ENCODE measurements at places on chromosomes 6 and 20. TPM values are rescaled to one million over a fixed set of nuclear protein-coding genes. Genes with fewer than 3 reads are reported as not detected.

DNA sequence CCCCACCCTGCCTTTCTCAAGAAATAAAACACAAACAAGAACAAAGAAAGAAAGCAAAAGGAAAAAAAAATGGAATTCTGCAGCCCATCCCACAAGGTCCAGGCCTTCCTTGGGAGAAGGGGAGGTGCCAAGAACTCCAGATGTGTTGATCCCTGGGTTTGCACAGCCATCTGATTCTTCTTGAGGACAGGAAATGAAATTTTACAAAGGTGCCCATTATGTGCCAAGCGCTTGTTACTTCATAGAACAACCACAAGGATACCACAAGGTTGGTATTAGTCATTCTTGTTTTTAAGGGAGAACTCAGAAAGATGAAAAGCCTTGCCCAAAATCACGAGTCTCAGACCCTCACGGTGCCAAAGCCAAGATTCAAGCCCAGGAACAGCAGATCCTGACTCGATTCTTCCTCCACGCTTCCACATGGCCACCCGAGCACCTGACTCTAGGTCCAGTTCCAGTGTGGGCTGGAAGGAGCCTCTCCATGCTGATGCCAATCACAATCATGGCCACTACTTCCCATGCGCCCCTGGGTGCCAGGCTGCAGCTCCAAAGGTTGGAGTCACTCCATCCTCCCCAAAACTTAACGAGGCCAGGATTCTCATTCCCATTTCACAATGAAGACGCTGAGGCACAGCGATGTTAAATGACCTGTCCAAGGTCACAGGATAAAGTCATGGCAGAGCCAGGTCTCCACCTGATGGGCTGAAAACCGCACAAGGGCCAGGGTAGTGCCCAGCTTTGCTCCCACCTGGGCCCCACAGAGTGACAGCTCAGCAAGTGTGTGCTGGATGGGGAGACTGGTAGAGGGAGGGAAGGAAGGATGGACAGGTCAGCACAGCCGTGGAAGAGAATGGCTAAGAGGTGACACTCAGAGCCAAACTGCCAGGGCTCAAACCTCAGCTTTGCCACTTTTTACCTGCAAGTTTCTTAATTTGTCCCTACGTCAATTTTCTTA lies 66.7 kb upstream of the TOP1 start:
- H3K27ac ChIP-seq: no peak overlapping the region
- no peak overlapping the region for H3K4me3 ChIP-seq
- H3K27me3 ChIP-seq: no peaks in the 10 kb centered on the region
- no peaks in the 10 kb centered on the region for H3K4me1 ChIP-seq

GRCh38 chr6:160355001-160355400 lies 6.8 kb downstream of the SLC22A3 start:
- H3K27me3 ChIP-seq: peaks cover 49% of the 10 kb centered on the region
- DNase-seq: no peak

GRCh38 chr20:53804920-53805894 lies 211.6 kb upstream of the ZNF217 start:
- no peaks in the 10 kb centered on the region for H3K36me3 ChIP-seq
- DNase-seq: no peak
- no peaks in the 10 kb centered on the region for H3K4me1 ChIP-seq
- H3K27ac ChIP-seq: peak overlapping the region; percentile 95
- no peaks in the 10 kb centered on the region for H3K27me3 ChIP-seq

DNA sequence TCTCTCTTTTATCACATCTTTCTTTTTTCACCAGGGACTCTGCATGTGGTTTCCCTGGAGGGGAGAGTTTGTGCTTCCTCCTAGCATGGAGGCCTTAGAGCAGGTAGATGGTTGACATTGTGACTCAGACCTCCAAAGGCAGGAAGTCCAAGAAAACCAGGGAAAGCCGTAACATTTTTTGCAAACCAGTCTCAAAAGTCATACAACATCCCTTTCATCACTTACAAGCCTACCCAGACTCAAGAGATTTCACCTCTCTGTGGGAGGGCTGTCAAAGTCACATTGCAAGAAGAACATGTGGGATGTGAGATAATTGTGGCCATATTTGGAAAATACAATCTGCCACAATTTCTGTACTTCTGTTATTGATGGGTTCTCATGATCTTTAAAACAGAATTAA lies 46.2 kb downstream of the SNRNP48 start:
- H3K4me1 ChIP-seq: no peaks in the 10 kb centered on the region
- H3K27ac ChIP-seq: no peak overlapping the region
- no peak overlapping the region for H3K4me3 ChIP-seq
- H3K27me3 ChIP-seq: no peaks in the 10 kb centered on the region

DNA sequence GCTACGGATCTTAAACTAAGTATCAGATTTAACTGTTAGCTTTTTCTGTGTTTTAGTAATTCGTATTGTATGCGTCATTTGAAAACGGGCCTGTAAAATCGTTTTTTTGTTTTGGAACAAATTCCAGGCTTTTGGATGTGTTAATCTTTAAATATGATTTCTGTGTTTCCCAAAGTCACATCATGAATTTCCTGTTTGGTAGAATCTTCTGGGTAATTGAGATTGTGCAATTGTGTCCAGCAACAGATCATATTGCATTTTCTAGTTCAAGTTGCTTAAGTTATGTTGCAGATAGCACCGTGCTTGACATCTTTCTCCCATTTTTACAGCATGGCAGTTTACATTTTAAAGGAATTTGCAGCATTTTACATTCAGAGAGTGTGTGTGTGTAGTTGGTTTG lies 1.9 kb downstream of the MAPK14 start:
- peak overlapping the region; percentile 96 for H3K4me3 ChIP-seq
- DNase-seq: no peak
- H3K4me1 ChIP-seq: no peaks in the 10 kb centered on the region
- no peaks in the 10 kb centered on the region for H3K27me3 ChIP-seq

The POU3F2 gene
- 1.0 TPM for polyA plus RNA-seq
